ENCODE measurements at places on chromosomes 6 and 20.

GRCh38 chr20:12416281-12416680, 498.6 kb downstream of the BTBD3 start:
- DNase-seq = no peak

DNA sequence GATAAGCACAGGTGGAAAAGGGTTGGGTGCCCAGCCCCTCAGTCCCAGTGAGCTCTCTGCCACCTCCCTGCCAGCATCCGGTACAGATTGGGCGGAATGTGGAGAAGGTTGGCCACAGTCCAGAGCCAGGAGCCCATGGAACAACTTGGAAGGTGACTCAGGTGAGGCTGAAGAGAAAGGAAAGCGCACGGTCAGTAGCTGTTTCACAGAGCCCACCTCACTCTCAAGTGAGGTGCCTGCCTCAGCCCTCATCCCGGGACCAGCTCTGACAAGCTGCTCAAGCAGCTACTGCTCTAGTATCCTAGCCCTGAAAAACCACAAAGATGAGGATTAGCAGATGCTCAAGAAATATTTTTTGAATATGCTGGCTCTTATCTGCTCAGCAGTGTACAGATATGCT, 1.1 kb upstream of the MMP24OS start:
- DNase-seq = no peak

DNA sequence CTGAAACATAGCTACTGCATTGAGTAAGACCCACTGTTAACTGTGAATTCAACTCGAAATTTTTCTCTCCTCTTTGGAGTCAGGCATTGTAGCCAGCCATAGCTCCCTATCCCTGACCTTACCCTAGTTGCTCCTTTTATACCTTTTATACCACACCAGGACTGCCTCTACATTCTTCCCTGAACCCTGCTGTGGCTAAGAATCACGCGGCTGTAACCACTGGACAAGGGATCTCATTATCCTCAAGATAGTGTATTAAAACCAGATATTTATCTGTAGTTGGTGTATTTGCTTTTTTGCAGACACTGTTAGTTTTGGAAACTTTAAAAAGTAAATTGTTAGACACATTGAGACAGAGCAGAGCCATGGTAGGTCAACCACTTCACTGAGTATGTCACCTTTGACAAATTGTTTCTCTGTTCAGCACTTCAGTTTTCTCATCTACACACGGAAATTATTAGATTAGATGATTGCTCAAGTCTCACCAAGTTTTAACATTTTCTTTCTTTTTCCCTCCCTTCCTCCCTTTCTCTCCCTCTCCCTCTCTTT, 171.9 kb upstream of the PRND start:
- DNase-seq = no peak

DNA sequence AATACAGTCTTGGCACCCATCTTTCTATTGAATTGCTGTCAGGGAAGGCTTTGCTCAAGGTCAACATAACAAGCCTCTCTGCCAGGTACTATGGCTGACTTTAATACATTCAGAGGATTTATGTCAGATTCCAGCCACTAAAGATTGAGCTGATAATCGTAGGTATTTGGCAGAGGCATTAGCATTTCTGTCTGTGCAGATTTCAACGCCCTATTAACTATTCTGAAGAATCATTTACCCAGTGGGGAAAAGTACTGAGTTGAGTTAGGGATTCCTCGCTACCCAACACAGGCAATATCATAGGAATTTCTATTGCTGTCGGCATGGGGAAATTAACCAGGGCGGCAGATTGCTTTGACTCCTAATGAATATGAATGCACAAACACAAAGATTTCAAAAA, 233.7 kb upstream of the SPTLC3 start:
- DNase-seq = no peak

- DNase-seq = no peak
Measured at GRCh38 chr6:167576828-167577503, 249.7 kb upstream of the AFDN start.

All from fibroblast of skin of right biceps (primary cell).